ENCODE measurements at places on chromosomes 12 and 14.

- no peak for DNase-seq
Measured at GRCh38 chr14:101197595-101198397, 294.3 kb upstream of the RTL1 start.

- DNase-seq, result no peak
Measured at GRCh38 chr12:116426391-116427136, 132.6 kb upstream of the MAP1LC3B2 start.

GRCh38 chr12:93434256-93434865, 7.4 kb downstream of the UBE2N start:
- no peak for DNase-seq

- no peak for DNase-seq
Measured at GRCh38 chr12:109721276-109721675, 7.7 kb downstream of the FAM222A start.

DNA sequence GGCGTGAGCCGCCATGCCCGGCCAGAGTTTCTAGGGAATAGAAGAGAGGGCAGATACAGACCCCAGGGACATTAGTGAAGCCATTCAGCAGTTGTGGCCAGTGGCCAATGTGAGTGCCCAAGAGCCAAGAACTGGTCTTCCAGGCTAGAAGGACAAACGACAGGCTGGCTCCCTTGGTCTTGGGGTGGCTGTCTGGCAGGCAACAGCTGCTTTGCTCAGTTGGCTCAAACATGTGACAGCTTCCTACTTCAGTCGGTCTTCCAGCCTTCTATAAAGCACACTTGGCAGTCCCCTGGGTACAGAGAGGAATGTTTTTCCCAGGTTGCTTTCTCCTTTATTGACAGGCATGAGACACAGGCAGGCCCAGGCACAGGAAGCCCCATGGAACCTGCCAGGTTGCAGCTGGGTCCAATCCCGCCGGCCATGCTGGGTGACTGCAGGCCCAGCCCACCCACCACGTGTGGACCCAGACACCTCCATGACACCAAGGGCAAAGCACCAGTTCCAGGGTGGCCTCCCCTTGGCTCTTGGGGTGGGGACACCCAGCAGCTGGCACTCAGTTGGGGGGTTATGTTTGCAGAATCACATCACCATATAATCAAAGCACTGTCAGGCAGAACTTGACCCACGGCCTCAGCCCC, 15.4 kb downstream of the CHGA start:
- DNase-seq, result no peak

DNA sequence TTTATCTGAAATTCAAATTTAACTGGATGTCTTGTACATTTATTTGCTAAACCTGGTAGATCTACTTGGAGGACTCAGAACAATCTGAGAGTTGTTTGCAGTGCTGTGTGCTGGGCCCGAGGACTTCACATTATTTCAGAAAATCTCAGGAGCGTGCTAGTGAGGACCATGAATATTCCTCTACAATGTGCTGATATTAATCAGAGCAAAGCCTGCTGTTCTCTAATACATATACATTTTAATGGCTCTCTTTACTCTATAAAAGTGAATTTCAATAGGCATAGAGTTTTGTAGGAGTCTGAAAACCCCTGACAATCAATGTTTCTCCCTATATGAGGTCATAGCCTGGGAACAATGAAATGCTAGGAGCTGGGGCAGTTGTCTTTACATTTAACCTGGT, 144.3 kb downstream of the NEDD1 start:
- DNase-seq, result no peak

DNA sequence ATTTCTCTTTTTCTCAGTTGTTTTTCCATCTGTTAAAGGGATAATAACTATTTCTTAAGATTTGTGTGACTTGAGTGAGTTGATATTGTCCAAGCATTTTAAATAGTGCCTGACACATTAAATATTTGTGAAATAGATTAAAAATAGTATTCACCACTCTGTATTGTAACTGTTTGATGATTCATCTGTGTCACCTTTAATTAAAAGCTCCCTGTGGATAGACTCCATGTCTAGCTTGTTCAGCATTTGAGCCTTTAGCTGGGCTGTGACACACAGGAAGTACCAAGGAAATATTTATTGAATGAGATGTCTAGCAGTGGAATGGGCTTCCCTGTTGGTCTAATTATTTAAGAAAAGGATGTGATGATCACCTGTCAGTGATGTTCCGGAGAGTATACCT, 1.8 kb upstream of the GLIPR1L2 start:
- peak; percentile 14 for DNase-seq

- DNase-seq, result no peak
Measured at GRCh38 chr14:19920021-19920657, at the start of gene OR4K5. TSS of gene OR4K5 (plus strand) at chr14:19920607. CDS start at chr14:19920607, 0 bp downstream.

DNA sequence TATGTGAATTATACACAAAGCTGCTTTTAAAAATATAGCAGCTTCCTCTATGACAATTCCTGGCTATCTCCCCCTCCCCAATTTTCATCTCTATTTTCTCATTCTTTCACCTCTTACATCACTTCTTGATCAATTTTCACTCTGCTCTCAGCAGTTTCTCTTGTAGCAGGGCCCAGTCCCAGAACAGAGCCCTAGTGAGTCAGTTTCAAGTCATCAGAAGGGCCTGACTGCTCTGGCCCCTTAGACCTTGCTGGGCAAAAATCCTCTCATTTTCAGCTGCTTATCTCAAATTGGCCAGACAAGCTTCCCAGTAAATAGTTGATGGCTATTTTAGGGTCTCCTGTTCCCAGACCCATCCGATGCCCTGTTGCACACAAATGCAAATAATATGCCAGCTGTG, 101.4 kb downstream of the TTC7B start:
- no peak for DNase-seq

DNA sequence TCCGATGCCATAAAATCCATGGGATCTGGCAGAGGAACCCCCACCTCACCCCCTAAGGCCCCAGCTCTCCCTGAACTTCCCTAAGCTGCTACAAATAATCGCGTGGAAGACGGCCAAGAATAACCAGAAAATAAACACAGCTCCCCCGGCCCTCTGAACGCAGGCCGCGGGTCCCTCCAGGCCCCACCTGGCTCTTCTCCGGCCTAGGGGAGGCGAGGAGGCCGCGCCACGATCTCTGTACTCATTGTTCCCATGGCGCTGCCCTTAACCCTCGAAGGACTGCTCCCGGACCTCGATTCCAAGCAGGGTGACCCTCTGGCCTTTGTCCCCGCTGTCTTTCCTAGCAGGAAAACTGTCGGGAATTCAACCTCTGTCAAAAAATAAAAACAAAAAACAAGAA, 33.9 kb upstream of the TBX5 start:
- DNase-seq, result no peak

- no peak for DNase-seq
Measured at GRCh38 chr12:92257261-92257660, 111.6 kb upstream of the BTG1 start.

DNA sequence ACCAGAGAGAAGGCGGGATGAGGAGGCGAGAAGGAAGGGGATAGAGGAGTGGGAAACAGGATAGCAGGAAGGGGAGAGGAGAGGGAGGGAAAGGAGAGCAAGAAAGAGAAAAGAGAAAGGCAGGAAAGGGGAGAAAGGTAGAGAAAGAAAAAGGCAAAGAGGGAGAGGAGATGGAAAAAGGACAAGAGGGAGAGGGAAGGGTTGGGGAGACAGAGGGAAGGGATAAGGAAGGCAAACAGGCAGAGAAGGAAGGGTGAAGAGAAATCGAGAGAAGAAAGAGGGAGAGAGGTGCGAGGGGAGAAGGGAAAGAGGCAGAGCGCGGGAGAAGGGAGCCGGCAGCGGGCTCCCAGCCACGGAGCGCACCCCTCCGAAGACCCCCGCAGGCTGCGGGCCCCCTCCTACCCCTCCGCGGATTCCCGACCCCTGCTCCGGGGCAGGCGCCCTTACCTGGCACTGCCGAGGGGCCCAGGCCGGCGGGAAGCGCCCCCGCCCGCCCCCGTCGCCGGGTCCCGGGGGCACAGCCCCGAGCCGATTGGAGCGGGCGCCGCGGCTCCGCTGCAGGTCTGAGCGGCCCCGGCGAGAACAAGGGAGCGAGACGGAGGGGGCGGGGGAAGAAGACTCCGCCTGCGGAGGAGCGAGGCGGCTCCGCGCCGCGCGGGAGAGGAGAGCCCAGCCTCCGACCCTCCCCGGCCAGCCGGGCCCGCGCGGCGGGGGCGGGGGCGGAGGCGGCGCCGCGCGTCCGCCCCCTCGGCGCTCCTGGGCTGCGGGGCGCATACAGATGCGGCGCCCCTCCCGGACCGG, at the start of gene CDH24:
TSS of gene CDH24 (minus strand) at position 565 of the 801 bp plus-strand sequence. CDS start 1,787 bp downstream, outside the sequence.
- DNase-seq, result no peak

DNA sequence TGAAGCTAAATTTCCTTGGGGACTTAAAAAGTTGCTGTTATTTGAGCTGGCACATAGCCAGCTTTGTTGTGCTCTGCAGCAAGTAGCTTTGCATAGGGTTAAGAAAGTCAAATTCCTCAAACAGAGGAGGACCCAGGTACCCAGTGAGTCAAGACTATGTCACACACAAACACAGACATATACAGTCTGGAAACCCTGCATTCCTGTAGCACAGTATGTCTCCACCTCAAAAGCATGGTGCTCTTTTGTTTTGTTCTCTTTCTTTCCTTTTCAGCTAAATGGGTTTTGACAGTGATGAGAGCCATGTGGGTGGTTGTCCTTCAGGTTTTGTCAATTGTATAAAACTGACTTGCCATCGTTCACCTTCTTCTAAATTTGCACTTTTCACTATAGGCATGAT, 179.6 kb upstream of the DIO2 start:
- DNase-seq, result no peak

DNA sequence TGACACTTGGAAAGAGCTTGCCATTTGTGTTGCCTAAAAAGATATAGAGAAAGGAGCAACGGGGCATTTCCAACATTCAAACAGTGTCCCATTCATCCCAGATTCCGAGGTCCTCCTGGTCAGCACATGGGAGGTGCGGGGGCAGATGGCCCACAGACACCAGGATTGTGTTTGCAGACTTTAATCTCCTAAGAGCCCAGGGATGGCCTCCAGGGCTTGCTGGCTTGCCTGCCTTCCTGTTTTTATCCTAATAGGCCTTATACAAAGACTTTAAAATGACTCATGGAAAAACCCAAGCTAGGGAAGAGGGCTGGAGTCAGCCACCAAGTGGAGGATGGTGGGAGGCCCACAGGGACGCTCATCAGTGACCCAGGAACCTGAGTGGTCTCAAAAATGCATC, 21.5 kb upstream of the FAM181A start:
- no peak for DNase-seq

- no peak for DNase-seq
Measured at GRCh38 chr14:54894995-54895394, 7.6 kb downstream of the GCH1 start.

- no peak for DNase-seq
Measured at GRCh38 chr12:26580619-26581018, 252.4 kb downstream of the ITPR2 start.

GRCh38 chr12:58957298-58957697, 37.0 kb upstream of the LRIG3 start:
- no peak for DNase-seq

- DNase-seq, result no peak
Measured at GRCh38 chr12:93403988-93404803, 26.5 kb downstream of the NUDT4 start.

- no peak for DNase-seq
Measured at GRCh38 chr14:97866664-97867063, 1069.5 kb downstream of the VRK1 start.

- no peak for DNase-seq
Measured at GRCh38 chr14:98207415-98207814, 1064.6 kb downstream of the BCL11B start.

DNA sequence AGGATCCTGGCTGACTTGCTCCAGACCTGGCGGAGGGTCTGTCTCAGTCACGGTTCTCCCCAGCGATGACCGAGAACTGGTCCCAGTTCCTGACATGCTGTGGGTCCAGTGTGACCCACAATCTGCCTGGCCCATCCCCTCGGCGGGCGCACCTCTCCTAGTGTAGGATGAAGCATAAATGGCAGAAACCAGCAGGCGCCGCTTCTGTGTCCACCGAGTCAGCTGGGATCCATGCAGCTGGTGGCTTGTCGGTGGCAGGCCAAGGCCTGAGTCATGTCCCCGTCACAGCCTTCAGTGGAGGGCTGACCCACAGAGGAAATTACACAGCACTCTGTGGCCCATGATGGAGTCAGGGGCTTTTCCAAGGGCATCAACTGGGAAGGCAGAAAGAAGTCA, 38.5 kb downstream of the NFKBIA start:
- no peak for DNase-seq

- DNase-seq, result no peak
Measured at GRCh38 chr12:18849080-18849479, 111.2 kb downstream of the CAPZA3 start.

DNA sequence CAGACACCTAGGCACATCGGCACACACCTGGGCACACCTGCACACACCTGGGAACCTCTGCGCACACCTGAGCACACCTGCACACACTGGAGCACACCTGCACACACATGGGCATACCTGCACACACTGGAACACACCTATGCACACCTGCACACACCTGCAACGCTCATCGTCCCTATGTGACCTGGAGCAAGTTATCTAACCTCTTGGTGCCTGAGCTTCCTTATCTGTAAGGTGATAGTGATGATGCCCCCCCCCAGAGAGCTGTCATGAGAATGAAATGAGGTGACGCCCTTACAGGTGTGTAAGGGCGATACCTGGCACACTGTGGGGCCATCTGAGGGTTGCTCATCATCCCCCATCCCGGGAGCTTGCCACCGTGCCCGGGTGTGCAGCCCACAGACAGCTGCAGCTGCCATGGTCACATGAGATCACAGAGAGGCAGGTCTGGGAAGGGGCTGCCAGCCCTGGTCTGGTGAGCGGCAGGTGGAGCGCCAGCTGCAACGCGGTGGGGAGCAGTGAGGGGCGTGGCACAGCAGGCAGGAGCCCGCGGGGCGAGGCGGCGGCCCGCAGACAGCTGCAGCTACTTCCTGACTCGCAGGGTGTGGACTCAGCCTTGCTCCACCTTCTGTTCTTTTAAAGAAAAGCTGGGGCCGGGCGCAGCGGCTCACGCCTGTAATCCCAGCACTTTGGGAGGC, 59.9 kb upstream of the FBRSL1 start:
- DNase-seq, result no peak

GRCh38 chr14:100754020-100754419, 27.3 kb downstream of the DLK1 start:
- DNase-seq, result no peak

- DNase-seq, result no peak
Measured at GRCh38 chr12:38113991-38114390, 202.6 kb upstream of the ALG10B start.

GRCh38 chr14:95328729-95329503, 9.2 kb upstream of the CLMN start:
- no peak for DNase-seq

DNA sequence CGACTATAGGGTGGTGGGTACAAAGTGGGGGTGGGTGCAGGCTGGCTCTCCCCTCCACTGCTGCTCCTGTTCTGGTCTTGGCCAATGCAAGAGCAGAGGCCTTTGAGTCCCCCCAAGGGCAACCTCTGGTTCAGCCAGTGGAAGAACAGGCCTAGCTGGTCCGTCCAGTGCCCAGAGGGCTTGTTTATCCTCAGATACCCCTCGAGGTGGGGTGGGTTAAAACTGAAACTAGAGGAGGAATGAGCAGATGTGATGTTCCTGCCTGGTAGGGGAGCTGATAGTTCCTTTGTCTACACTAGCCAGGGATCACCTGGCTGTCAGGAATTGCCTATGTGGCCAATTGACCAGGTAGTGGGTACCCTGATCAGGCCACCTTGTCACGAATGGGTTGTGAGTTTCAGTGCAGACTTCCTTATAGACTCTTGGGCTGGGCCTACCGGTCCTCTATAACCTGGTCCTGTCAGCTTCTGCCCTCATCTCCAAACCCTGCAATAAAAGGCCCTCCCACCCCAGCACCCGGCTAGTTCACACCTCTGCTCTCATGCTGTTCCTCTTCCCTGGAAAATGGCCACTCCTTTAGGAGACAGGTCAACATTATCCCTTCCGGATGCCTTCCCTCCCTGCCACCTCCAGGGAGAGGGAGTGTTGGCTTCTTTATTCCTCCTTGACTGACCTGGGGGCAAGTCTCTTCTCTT, 10.7 kb upstream of the HSP90AA1 start:
- DNase-seq, result no peak

GRCh38 chr14:49036984-49037516, 549.1 kb downstream of the RPS29 start:
- DNase-seq, result no peak

Data from NCI-H1930 (cell line).